Gastrocnemius medialis (tissue), 4 donors: ENCODE measurements at places on chromosomes 7 and 10. TPM values are rescaled to one million over a fixed set of nuclear protein-coding genes. Genes with fewer than 3 reads are reported as not detected.
A peak's percentile ranks its signal among the peaks of the same experiment; 100 is the strongest.

Gene TFPI2
- not detected for total RNA-seq

Gene SPDYE1
- total RNA-seq, result not detected

Gene KLF14
- total RNA-seq, result 0.41 TPM

Gene ACSM6
- not detected for total RNA-seq

Gene VENTX
- total RNA-seq, result 0.13 TPM

Gene CLDN3
- total RNA-seq, result not detected

GRCh38 chr10:114715171-114715670 lies 57.1 kb upstream of the ABLIM1 start:
- no peaks in the 10 kb centered on the region for H3K36me3 ChIP-seq
- peaks cover 17% of the 10 kb centered on the region for H3K4me1 ChIP-seq
- peak overlapping the region; percentile 64 for H3K27ac ChIP-seq

DNA sequence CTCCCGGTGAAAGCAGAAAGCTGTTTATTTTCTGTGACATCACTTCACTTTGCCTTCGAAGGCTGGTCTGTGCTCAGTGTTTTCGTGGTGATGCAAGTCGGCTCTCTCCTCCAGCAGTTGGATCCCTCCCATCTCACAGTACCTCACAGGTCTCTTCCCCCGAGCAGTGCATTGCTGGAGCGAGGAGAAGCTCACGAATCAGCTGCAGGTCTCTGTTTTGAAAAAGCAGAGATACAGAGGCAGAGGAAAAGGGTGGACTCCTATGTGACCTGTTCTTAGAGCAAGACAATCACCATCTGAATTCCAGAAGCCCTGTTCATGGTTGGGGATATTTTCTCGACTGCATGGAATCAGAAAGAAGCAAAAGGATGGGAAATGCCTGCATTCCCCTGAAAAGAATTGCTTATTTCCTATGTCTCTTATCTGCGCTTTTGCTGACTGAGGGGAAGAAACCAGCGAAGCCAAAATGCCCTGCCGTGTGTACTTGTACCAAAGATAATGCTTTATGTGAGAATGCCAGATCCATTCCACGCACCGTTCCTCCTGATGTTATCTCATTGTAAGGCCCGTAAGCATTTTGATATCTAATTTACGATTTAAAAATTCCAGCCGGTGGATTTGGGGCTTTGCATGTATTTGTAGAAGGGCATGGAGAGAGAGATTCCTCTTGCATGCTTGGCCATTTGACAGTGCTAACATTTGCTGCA lies at the start of gene LGI1:
Gene LGI1, plus strand, starts transcription at position 136 of the 707 bp plus-strand sequence. Its CDS starts 209 bp downstream, at position 345.
- no peak for DNase-seq
- H3K36me3 ChIP-seq, result no peaks in the 10 kb centered on the region
- H3K4me1 ChIP-seq, result no peaks in the 10 kb centered on the region
- H3K27ac ChIP-seq, result peak within 1 kb of the TSS; percentile 76
- H3K4me3 ChIP-seq, result peak within 1 kb of the TSS; percentile 37

DNA sequence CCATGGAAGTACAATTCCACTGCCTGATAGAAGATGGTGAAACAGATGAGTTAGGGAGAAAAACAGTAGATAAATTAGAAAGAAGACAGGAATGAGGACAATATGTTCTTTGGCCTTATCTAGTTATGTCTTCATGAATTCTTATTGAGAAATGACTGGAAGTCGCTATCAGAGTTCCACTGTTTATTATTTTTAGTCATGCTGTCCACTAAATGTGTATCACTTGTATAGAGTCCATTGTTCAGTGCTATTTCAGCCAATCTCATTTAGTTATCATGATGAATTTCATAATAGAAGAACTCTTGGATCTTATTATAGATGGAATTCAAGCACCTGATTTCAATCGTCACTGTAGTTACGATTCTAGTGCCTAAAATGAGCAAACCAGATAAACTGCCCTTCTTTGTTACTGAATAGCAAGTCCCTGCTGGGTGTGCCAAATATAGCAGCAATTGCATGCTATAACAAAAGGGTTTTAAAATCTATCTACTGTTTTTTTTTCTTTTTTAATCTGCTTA lies 177.7 kb upstream of the COL1A2 start:
- no peak overlapping the region for H3K4me3 ChIP-seq
- DNase-seq, result no peak
- H3K36me3 ChIP-seq, result no peaks in the 10 kb centered on the region

DNA sequence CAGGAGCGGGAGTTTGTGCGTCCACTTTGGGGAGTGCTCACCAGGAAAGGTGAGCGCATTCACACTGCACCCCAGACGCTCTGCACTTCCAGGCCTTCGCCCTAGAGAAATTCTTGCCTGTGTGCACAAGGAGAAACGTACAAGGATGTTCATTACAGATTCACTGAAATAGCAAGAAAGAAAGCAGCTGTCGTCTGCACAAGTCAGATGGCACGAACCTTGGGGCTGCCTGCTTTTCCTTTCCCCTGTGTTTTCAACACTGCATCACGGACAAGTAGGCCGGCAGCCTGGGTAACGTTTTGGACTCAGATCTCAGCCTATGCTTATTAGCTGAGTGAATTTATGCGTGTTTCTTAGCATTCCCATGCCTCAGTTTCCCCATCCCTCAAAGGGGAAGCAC lies 546.8 kb upstream of the FOXK1 start:
- H3K27me3 ChIP-seq, result no peaks in the 10 kb centered on the region
- DNase-seq, result no peak
- no peak overlapping the region for H3K27ac ChIP-seq
- H3K36me3 ChIP-seq, result no peaks in the 10 kb centered on the region

DNA sequence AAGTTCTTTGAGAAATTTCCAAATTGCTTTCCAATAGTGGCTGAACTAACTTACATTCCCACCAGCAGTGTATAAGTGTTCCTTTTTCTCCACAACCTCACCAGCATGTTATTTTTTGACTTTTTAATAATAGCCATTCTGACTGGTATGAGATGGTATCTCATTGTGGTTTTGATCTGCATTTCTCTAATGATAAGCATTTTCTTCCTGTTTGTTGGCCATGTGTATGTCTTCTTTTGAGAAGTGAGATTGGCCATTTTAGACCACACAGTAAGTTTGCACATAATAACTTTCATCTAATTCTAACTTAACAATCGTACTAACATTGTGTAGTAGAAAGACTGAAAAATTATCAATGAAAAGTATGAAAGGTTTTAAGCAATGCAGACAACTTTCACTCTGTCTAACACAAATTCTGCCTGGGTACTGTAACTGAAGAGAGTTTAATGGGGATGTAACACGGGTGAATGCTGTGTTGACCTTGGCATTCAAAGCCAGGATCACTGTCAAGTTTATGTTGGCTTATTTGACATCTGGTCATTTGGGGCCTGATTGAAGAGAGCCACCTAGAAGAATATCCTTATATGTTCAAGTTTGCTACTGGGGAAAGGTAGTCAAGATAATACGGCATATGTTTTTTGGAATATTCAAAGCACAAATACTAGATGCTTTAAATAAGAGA lies 50.4 kb downstream of the FAM171A1 start:
- no peak overlapping the region for H3K4me3 ChIP-seq
- no peak for DNase-seq
- no peaks in the 10 kb centered on the region for H3K36me3 ChIP-seq
- H3K27me3 ChIP-seq, result no peaks in the 10 kb centered on the region
- H3K27ac ChIP-seq, result no peak overlapping the region

- no peaks in the 10 kb centered on the region for H3K36me3 ChIP-seq
- H3K27ac ChIP-seq, result peak overlapping the region; percentile 90
- DNase-seq, result no peak
- peaks cover 58% of the 10 kb centered on the region for H3K4me1 ChIP-seq
- no peak overlapping the region for H3K4me3 ChIP-seq
- no peaks in the 10 kb centered on the region for H3K27me3 ChIP-seq
These were observed 18.2 kb downstream of the NT5C3A start for GRCh38 chr7:33044401-33044718.

GRCh38 chr10:6445671-6446316 lies 134.3 kb downstream of the PRKCQ start:
- H3K27ac ChIP-seq, result peak overlapping the region; percentile 83
- peaks cover 8% of the 10 kb centered on the region for H3K4me1 ChIP-seq
- DNase-seq, result peak; percentile 66

DNA sequence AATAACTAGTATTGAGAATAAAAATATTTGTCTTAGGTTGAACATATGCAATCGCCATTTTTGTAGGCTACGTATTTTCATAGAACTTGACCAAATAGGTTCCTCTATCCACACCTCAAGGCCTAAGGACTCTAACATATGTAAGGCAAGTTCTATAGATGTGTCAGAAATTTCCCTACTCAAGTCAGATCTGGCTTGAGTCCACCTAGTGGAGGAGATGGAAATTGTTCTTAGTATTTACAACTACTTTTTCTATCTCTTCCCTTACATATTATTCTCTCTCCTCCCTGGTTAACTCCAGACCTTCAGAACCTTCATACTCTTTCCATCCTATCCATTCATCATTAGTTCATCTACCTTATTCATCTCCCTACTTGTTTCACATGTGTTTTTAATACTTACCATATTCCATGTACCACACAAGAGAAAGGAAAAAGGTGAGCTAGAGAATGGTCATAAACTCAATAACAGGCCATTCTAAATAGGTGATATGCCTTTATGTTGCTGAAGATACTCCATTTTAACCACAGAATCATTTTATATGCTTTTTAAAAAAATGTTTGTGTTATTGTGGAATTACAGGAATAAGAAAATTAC lies 174.5 kb upstream of the HDAC9 start:
- H3K4me1 ChIP-seq, result no peaks in the 10 kb centered on the region
- no peak for DNase-seq
- H3K36me3 ChIP-seq, result no peaks in the 10 kb centered on the region
- H3K27me3 ChIP-seq, result no peaks in the 10 kb centered on the region
- no peak overlapping the region for H3K27ac ChIP-seq
- H3K4me3 ChIP-seq, result no peak overlapping the region

DNA sequence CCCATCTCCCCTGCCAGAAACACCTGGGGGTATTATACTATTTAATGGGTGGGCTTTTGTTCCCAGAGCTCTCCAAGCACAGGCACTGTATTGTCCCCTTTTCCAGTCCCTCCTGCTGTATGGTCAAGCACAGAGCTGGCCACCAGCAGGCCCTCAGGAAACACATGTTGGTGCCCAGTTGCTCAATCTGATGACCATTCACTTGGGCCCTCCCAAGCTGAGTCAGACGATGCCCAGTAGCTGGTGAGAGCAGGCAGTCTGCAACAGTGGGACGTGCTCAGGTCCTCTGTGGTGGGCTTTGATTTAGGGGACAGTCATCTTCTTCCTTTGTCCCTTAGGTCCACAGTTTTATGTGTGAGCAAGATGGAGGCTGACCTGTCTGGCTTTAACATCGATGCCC lies 11.8 kb downstream of the SFXN2 start:
- no peaks in the 10 kb centered on the region for H3K4me1 ChIP-seq
- peaks cover 6% of the 10 kb centered on the region for H3K36me3 ChIP-seq
- H3K4me3 ChIP-seq, result no peak overlapping the region
- no peak overlapping the region for H3K27ac ChIP-seq
- no peaks in the 10 kb centered on the region for H3K27me3 ChIP-seq

DNA sequence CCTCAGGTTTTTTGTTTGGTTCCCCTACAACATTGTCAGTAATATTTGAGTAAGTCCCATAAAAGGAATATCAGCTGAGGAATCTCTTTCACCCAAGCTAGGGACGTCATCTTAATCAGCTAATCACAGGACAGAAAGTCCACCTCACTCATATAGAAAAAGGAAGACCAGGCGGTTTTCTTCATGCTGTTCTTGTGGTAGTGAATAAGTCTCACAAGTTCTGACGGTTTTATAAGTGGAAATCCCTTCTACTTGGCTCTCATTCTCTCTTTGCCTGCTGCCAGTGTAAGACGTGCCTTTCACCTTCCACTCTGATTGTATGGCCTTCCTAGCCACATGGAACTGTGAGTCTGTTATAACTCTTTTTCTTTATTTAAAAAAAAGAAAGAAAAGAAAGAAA lies 308.1 kb upstream of the PFKP start:
- H3K27me3 ChIP-seq, result no peaks in the 10 kb centered on the region
- no peak overlapping the region for H3K4me3 ChIP-seq
- no peaks in the 10 kb centered on the region for H3K36me3 ChIP-seq
- H3K4me1 ChIP-seq, result no peaks in the 10 kb centered on the region
- DNase-seq, result no peak

GRCh38 chr10:12699781-12700556 lies 301.5 kb downstream of the CCDC3 start:
- no peaks in the 10 kb centered on the region for H3K27me3 ChIP-seq
- no peaks in the 10 kb centered on the region for H3K36me3 ChIP-seq
- no peak overlapping the region for H3K4me3 ChIP-seq
- no peak for DNase-seq
- H3K27ac ChIP-seq, result no peak overlapping the region

DNA sequence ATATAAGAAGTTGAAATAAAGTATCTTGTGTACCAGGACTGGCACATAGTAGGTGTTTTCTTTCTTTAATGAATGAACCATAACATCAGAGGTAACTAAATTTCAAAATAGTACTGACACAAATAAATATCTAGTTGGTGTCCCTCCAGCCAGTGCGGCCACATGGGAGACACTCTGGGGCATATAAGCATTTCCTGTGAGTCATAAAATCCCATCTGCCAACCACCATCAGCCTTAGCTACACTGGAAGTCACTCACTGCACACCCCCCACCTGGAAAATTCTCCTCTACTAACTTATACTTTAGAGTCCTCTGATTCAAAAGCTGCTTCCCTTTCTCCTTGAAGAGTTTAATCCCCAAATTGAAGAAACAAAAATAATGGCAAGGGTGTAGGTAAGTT lies 32.5 kb downstream of the DYDC1 start:
- DNase-seq, result no peak
- H3K4me3 ChIP-seq, result no peak overlapping the region

DNA sequence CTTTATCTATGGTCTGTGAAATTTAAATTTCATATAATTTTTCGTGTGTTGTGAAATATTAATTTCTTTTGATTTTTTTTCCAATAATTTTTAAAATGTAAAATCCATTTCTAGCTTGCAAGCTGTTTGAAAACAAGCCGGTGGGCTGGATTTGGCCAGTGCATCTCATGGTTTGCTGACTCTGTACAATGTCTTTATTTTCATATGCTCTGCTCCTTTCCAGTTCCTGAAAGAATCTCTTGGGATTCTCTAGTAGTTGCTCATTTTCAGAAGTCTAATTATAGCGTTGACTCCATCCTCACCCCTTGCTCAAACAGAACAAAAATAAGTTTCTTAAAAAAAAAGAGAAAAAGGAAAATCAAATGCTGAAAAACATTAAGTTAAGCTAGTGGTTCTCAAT lies 21.4 kb downstream of the UBN2 start:
- H3K4me3 ChIP-seq, result no peak overlapping the region
- no peaks in the 10 kb centered on the region for H3K27me3 ChIP-seq
- H3K4me1 ChIP-seq, result peaks cover 5% of the 10 kb centered on the region
- H3K36me3 ChIP-seq, result peaks cover 43% of the 10 kb centered on the region
- no peak for DNase-seq
